ENCODE measurements at places on chromosomes 4 and X.

- DNase-seq, result no peak
Measured at GRCh38 chr4:119517361-119518229, 111.0 kb downstream of the PDE5A start.

- no peak for DNase-seq
Measured at GRCh38 chrX:123422875-123423274, 238.8 kb downstream of the GRIA3 start.

DNA sequence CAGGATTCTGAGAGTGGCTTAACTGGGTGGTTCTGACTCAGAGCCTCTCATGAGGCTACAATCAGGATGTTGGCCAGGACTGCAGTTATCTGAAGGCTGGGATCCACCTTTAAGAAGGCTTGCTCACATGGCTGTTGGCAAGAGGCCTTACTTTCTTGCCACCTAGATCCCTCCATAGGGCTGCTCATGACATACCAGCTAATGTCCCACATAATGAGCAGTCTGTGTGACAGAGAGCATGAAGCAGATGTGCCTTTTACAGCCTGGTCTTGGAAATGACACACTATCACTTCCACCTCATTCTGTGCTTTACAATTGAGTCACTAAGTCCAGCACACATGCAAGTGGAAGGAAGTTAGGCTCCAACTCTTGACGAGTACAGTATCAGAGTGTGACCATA, 4.3 kb upstream of the RBM3 start:
- peak; percentile 38 for DNase-seq

- no peak for DNase-seq
Measured at GRCh38 chrX:149511081-149511480, 6.0 kb upstream of the IDS start.

- DNase-seq, result no peak
Measured at GRCh38 chr4:48681856-48682255, 98.2 kb downstream of the FRYL start.

DNA sequence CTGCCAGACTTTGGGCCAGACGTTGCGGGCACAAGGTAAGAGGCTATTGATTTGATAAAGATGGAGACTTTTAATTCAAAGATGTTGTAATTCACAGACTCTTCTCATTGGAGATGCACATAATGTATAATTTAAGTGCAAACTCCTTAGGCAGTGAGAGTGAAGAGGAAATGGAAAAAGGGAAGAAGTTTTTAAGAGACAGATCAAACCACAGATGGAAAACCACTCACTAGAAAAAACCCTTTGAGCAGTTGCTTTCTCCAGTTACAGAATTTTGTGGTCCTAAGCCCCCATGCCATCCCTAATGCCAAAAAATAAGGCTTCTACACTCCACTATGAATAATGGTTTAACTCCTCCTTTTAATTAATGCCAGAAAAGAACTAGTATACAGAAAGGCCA, 977.1 kb upstream of the PRKX start:
- no peak for DNase-seq

DNA sequence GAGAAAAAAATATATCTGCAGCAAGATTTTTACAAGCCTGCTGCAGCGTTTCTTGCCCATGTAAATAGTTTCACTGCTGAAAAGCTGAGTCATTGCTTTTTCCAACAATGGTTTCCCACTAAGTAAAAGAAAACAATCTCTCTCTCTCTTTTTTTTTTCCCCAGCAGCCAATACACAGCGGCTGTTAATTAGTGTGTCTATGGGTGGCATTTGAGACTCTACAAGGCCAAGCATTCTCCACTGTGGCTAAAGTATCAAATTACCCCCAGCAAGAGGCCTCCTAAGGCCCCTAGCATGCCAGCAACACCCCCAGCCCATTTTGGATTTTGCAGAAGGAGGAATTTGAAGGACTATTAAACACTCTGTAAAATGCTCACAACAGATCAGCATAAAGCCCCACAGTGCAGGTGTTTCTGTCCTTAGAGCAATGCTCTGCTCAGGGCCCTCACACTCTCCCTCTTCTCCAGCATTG, 837.4 kb downstream of the TRIML1 start:
- no peak for DNase-seq

GRCh38 chrX:55813150-55813549, 95.6 kb downstream of the RRAGB start:
- DNase-seq, result no peak

DNA sequence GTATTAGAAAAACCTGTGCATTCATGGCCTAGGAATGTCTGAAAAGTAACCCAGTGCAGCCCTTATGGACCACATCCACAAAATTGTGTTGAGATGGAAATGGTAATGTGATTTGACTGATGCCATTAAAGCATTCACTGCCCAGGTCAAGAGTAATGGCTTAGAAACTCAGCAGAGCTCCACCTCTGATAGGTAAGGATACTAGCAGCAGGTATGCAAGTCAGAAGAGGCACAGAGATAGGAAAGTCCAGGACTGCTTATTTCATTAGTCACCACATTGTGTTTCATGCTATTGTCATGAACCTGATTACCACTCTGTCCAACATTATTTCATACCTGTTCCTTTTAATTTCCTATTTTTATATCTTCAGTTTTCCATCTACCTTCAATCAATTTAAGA, 2042.2 kb downstream of the ARAP2 start:
- no peak for DNase-seq

- DNase-seq, result no peak
Measured at GRCh38 chr4:168651374-168651773, 154.5 kb downstream of the PALLD start.

DNA sequence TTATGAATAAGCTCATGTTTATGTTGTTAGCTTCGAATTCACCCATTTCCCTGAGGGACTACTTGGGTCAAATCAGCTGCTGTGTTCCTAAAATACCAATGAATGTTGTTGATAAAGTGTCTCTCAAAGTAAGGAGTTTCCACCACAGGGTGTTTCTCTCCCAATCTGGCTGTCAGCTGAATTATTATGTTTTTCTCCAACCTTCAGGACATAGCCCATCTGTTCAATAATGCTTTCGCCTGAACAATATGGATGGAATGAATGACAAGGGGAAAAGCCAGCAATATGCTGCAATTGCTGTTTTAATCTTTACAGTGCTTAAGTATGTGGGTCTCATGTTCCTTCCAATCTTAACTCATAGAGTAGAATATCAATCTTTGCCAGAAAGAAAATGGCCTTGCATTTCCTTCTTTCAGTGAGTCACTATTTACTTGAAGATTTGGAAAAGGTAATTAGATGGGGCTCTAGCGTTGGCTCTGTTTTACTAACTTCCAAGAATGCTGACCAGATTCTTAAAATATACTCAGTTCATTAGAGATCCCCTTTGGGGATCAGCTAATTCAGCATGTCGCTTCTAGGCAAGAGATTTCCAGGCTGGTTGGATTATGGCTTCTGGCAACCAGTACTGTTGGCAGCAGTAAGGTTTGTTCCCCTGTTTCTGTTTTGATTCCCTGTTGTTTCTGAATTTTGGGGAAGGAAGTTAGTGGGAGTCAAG, 410.5 kb downstream of the PPP3CA start:
- no peak for DNase-seq

- no peak for DNase-seq
Measured at GRCh38 chr4:127936974-127937373, 28.0 kb downstream of the MFSD8 start.
